GM12892 (cell line): ENCODE measurements at places on chromosomes 3 and 15.

DNA sequence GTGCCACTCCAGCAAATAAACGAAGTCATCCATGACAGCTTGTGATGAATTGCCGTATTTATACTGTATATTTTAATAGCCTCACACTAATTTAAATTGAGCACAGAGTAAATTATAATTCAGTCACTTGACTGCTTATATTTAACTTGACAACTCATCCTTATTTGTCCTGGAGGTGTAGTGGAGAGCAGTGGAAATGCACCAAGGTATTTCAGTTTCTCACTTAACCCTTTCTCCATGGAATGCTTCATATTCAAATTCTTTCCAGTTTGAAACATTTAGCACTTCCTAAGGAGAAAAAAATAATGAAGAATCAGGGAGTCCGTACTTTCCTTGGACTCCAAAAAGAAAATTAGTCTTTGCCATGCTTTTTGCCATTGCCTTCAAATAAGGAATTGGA is 99.0 kb downstream of the MAP2K5 start:
- DNase-seq, result no peak

- no peak for DNase-seq
Observed at GRCh38 chr15:31975830-31976229, 54.5 kb upstream of the CHRNA7 start.

DNA sequence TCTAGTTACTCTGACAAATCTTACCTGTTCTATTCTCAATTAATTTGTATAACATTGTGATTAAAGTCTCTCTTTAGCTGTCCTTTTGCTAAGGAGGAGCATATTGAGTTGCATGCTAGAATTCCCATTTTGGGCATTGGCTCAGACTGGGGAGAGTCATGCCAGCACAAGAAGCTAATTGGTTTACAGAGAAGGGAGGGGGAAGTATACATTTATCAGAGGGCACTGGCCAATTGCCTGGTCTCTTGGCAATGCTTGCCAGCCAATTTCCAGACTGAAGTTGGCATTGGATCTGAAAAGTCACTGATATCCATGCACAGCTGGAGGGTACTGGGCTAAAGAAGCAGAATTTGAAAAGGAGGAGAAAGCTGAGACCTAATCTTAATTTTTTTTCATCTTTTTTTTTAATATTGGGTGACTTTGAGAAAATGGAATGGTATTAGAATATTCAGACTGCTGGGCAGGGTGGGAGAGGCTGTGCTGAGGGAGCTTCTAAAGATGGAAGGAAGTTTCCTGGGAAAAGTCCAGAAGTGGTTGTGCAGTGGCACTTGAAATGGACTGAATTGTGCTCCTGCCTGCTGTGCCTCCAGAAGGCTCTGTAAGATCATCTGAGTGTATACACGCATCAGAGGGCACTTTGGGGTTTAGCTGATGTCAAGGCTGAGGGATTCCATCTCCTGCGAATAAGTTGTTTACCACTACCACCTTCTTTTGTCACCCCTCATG is 365.2 kb upstream of the DPH6 start:
- DNase-seq, result no peak

DNA sequence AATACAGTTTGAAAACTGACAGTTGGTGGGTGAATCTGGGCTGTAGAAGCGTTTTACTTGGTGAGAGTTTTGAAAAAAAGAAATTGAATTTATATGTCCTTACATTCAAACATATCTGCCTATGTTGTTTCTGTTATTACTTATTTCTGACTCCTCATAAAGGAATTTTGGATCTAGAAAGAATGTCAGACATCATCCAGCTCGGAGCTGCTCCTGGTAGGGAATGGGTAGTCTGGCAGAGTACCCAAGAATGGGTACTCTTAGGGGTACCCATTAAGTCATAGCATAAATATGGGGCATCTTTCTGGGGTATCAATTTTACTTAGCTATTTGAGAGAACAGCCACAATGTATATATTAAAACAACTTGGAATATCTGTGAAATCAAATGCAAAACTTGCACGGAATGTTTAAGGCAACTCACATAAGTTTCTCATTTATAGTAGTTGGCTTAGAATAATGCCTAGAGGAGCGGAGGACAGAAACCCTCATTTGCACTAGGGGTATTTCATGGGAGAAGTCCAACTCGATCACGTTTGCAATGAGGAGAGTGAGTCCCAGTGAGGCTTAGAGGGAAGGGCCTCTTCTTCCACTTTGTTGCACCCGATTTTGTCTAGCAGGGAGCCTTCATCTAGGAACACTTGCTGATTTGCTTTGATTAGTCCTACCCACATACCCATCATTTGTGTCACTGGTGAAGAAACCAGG is 2.4 kb upstream of the LARP6 start:
- DNase-seq, result no peak

DNA sequence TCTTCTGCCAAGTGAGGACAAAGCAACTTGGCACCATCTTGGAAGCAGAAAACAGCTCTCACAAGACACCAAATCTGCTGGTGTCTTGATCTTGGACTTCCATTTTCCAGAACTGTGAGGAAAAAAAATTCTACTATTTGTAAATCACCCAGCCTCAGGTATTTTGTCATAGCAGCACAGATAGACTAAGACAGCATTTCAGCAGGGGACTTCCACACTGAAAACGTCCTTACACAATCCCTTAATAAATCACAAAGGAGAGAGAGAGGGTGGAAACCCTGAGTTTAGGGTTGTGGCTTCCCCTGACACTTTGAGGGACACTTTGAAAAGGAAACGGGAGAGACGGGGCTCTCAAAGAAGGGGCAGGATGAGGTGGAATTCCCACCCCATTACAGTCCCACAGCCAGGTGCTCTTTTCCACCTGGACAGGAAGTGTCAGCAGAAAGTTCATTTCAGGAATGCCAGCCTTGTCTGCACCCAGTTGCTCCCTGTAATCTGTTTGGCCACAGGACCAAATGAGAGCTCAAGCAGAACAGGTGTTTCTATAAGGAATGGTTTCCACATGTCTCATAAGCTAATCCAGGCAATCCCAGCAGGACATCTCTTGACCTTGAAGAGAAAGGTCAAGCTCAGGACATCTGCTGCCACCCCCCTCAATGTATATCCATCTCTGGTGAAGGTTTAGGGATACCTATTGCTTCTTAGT is 51.3 kb downstream of the MYLK start:
- no peak for DNase-seq

- DNase-seq, result no peak
Observed at GRCh38 chr3:177561769-177562392, 364.6 kb upstream of the TBL1XR1 start.

GRCh38 chr3:186839874-186840641 is 2.5 kb upstream of the ADIPOQ start:
- DNase-seq, result no peak

DNA sequence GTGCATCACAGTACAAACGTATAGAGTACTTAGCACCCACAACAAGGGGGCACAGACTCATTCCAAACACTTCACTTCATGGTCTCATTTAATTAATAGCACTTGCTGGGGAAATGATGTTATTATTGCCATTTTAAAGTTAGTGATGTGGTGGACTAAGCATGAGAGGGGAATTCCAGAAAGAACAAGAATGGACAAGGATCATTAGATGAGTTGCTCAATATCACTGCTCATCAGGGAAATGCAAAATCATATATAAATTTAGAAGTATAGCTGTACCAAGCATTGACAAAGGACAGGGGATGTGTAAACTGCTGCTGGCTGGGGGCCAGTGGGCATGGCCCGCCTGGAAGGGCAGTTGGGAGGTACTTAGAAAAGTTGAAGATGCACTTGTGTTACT is 14.6 kb downstream of the PRR20G start:
- no peak for DNase-seq

GRCh38 chr3:129598000-129598381 is 8.5 kb downstream of the PLXND1 start:
- no peak for DNase-seq

DNA sequence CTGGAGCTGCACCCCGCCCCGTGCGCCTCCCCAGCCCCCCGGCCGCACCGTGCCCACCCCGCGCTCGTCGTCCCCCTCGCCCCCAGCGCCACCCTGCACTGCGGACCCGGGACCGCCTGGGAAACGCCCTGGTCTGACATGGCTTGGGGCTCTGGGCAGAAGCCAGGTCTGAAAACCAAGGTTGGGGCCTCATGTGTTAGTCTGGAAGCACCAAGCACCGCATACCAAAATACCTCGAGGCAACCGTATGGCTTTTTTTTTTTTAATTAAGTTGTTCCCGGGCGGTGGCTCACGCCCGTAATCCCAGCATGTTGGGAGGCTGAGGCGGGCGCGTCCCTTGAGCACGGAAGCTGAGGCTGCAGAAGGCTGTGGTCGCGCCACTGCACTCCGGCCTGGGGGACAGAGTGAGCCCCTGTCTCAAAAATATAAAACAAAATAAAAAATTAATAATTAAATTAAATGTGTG is 91.5 kb upstream of the CHD2 start:
- peak; percentile 56 for DNase-seq

GRCh38 chr15:39843565-39843964 is 60.9 kb upstream of the FSIP1 start:
- DNase-seq, result no peak

- no peak for DNase-seq
Observed at GRCh38 chr3:167675848-167676247, 22.1 kb upstream of the WDR49 start.

- no peak for DNase-seq
Observed at GRCh38 chr3:195270079-195270816, 711 bp downstream of the XXYLT1 start.

DNA sequence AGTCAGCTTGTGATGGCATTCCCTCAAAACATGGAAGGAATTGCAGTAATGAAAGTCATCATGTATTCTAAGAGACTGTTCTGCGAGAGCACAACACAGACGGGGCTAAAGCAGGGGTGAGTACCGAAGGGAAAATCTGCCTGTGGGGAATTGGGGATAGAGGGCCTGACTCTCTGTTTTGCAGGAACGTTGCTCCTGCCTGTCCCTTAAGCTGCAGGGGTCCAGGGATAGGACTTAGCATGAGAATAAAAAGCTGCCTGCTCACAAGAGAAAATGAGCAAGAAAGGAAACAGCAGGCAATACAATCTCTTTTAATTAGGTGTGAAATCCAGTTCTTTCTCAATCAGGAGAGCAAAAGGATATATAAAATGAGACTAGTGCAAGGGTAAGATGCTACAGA is 62.2 kb downstream of the TIGIT start:
- no peak for DNase-seq

- no peak for DNase-seq
Observed at GRCh38 chr15:73928971-73929627, 2.8 kb downstream of the LOXL1 start.

DNA sequence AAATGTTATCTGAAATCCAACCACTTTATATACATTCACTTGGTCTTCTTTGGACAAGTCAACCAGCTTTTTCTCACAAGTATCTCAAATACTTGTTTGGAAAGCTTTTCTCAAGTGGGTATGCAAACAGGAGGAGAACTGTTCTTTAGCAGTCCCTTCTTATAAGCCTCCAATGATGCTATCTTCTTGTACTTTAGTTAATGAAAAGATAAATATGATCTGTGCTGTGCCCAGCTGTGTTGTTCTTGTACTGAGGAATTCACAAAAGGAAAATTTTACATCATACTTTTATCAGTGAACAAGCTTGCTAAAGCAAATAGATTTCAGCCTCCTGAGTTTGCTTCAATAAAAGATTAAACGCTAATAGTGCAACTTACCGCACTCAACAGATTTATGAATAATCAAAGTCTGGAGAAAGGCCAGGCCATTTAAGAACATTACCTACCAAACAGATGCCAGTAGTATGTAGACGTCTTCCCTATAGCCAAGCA is 395.2 kb downstream of the MECOM start:
- no peak for DNase-seq

GRCh38 chr15:34783431-34783830 is 11.9 kb downstream of the ACTC1 start:
- no peak for DNase-seq

- DNase-seq, result no peak
Observed at GRCh38 chr3:110493438-110494092, 578.1 kb upstream of the NECTIN3 start.

GRCh38 chr3:154050216-154050615 is 71.0 kb upstream of the ARHGEF26 start:
- DNase-seq, result no peak

DNA sequence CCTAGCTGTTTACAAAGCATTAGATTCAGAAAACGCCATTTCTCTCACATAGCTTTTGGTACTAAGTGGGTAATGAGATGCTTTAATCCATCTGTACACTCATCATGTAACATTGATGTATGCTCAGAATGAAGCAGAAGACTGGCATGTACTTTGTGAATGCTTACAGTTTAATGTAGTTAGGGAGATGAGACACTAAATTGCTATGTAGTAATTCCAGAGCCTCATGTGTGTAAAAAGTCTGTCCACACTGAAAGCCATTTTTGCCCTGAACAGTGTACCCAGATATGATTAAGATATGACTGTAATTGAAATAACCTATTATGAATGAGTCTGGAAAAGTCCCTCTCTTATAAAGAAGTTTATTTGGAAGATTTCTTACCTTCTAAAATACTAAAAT is 66.5 kb downstream of the ARMC8 start:
- DNase-seq, result no peak

- no peak for DNase-seq
Observed at GRCh38 chr3:46943237-46944187, 33.0 kb downstream of the CCDC12 start.

- DNase-seq, result no peak
Observed at GRCh38 chr3:176798680-176799079, 398.6 kb downstream of the TBL1XR1 start.

GRCh38 chr3:69012800-69013252 is 658 bp downstream of the EOGT start:
- DNase-seq, result peak; percentile 42

DNA sequence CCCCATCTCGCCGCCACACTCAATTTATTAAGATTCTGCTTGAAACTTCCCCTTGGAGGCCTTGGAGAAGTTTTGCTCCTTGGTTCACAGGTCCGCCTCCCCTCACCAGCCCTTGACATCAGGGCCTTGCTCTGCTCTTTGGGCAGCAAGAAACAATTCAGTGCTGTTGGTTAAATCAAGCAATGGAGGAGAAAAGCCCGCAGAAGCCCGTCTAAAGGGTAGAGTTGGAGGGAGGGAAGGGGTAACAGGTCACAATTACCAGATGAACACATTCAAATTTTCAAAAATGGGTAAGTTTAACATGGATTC is 429 bp downstream of the PARP9 start:
- no peak for DNase-seq

- no peak for DNase-seq
Observed at GRCh38 chr3:82473864-82474541, 712.6 kb upstream of the GBE1 start.

DNA sequence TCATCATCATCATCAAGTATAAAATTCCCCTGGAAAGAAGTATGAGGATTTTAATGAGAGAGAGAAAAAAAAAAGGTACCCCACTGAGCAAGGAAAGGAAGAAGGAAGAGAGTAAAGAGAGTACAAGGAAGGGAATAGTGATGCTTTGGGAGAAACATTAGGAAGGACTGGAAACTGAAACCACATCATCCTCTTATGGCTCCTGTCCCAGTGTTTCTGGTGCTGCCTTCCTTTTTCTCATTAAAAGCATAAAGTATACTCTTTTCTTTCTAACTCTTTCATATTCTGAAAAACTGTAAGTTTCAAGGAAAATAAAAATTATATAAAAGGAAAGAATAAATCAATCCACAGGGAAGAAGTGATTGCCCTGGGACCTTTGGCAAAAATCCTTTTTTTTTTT is 616.4 kb upstream of the CBLB start:
- DNase-seq, result no peak

GRCh38 chr3:87320756-87321626 is 44.6 kb upstream of the POU1F1 start:
- no peak for DNase-seq
